ENCODE measurements at places on chromosomes 6 and 20. TPM values are rescaled to one million over a fixed set of nuclear protein-coding genes. Genes with fewer than 3 reads are reported as not detected.

GRCh38 chr6:1224514-1224913 is 87.4 kb upstream of the FOXQ1 start:
- H3K27me3 ChIP-seq = no peaks in the 10 kb centered on the region
- H3K4me1 ChIP-seq = no peaks in the 10 kb centered on the region
- no peaks in the 10 kb centered on the region for H3K36me3 ChIP-seq
- no peak overlapping the region for H3K27ac ChIP-seq
- DNase-seq = no peak

DNA sequence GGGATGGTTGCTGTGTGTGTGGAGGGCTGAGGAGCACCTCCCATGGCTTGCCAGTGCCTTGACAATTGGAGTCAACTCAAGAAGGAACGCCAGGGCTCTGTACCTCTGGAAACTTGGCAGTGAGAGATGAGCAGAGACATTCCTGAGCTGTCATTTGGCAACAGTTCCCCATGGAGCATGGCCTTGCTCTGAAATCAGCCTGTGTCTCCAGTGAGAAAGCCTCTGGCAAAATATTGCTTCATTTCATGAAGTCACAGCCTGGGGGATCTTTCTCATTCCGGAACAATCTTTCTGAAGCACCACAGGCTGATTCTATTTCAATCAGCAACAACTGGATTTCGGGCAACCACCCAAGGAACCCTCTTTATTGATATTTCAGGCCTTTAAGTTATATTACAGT is 52.2 kb upstream of the FNDC1 start:
- no peak overlapping the region for H3K4me3 ChIP-seq
- no peaks in the 10 kb centered on the region for H3K4me1 ChIP-seq
- no peak for DNase-seq

- H3K36me3 ChIP-seq = no peaks in the 10 kb centered on the region
- H3K27ac ChIP-seq = no peak overlapping the region
- no peak overlapping the region for H3K4me3 ChIP-seq
These were observed 618.4 kb downstream of the FRK start for GRCh38 chr6:115442323-115442722.

- no peaks in the 10 kb centered on the region for H3K36me3 ChIP-seq
- H3K27ac ChIP-seq = no peak overlapping the region
- peak; percentile 21 for DNase-seq
These were observed 148.7 kb downstream of the PRL start for GRCh38 chr6:22147921-22148776.

GRCh38 chr6:134817448-134817847 is 132.5 kb downstream of the ALDH8A1 start:
- H3K27ac ChIP-seq = no peak overlapping the region
- H3K36me3 ChIP-seq = no peaks in the 10 kb centered on the region
- H3K4me3 ChIP-seq = no peak overlapping the region
- H3K27me3 ChIP-seq = no peaks in the 10 kb centered on the region
- DNase-seq = no peak

- DNase-seq = no peak
- H3K4me3 ChIP-seq = no peak overlapping the region
- H3K4me1 ChIP-seq = no peaks in the 10 kb centered on the region
- no peaks in the 10 kb centered on the region for H3K27me3 ChIP-seq
- no peak overlapping the region for H3K27ac ChIP-seq
- H3K36me3 ChIP-seq = no peaks in the 10 kb centered on the region
These were observed 273.0 kb upstream of the TAB2 start for GRCh38 chr6:149044528-149044927.

GRCh38 chr6:56739836-56740815 is 97.4 kb upstream of the DST start:
- no peak for DNase-seq
- H3K36me3 ChIP-seq = no peaks in the 10 kb centered on the region
- H3K27me3 ChIP-seq = no peaks in the 10 kb centered on the region

DNA sequence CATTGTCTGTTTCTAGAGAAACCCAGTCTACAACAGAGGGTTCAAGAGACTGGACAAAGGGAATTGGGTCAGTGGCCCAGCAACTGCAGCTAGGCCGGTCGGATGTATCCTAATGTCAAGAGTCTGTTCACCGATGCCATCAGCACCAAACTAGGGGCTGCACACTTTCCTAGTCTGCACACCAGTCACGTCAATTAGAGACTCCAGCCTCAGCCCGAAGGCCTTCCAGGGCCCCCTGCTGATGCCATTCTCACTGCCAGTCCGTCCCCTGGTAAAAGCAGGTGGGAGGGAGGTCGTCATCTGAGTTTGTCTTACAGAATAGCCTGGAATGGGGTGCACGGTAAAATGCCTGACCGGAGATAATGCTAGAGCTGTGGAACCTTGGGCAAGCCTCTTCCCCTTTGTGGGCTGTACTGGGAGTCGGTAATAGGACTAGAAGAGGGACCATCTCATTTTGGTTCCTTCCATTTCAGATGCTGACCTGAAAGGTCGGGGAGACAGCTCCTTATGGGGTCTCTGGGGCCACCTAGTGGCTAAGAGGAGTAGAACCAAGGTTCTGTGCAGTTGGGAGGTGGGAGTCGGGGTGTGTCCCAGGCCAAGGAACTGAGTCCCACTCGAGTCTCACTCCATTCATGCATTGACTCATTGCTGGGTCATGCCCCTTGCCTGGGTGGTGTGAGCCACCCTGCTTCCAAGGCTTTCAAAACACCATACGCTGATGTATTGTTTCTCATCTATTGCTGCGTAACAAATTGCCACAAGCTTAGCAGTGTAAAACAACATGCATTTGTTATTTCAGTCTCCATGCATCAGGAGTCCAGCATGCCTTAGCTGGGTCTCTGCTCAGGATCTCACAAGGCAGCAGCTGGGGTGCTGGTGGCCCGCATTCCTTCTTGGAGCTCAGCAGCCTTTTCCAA is 5.1 kb downstream of the SOX12 start:
- H3K4me3 ChIP-seq = no peak overlapping the region
- no peaks in the 10 kb centered on the region for H3K4me1 ChIP-seq
- H3K27me3 ChIP-seq = no peaks in the 10 kb centered on the region
- DNase-seq = no peak

DNA sequence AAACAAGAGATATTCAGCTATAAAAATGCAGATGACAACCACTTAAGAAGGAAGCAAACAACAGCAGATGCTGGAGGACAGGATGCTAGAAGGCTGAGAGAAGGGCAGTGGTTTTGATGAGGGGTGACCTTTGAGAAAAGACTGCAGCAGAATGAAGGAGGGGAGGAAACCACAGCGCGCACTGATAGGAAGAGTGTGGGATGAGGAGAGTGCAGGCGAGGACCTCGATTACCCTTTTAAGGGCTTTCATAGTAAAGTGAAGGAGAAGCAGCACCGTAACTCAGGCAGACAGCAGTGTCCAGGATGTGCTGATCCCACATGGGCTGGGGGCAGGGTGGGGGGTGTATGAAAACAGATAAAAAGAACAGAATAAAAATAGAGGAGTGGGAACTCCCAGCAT is 19.2 kb downstream of the ZBTB2 start:
- DNase-seq = no peak
- no peaks in the 10 kb centered on the region for H3K4me1 ChIP-seq
- H3K4me3 ChIP-seq = no peak overlapping the region
- no peaks in the 10 kb centered on the region for H3K27me3 ChIP-seq
- H3K36me3 ChIP-seq = peaks cover 10% of the 10 kb centered on the region

- no peaks in the 10 kb centered on the region for H3K4me1 ChIP-seq
- no peaks in the 10 kb centered on the region for H3K36me3 ChIP-seq
- H3K4me3 ChIP-seq = no peak overlapping the region
- no peak overlapping the region for H3K27ac ChIP-seq
These were observed 182.8 kb downstream of the TBXT start for GRCh38 chr6:165984729-165985275.

GRCh38 chr20:5061213-5061612 is 58.5 kb downstream of the PCNA start:
- H3K27me3 ChIP-seq = no peaks in the 10 kb centered on the region
- no peak for DNase-seq
- H3K36me3 ChIP-seq = no peaks in the 10 kb centered on the region
- H3K4me1 ChIP-seq = no peaks in the 10 kb centered on the region
- H3K27ac ChIP-seq = no peak overlapping the region
- no peak overlapping the region for H3K4me3 ChIP-seq

GRCh38 chr6:168299541-168300511 is 19.8 kb downstream of the DACT2 start:
- no peaks in the 10 kb centered on the region for H3K36me3 ChIP-seq
- no peaks in the 10 kb centered on the region for H3K4me1 ChIP-seq
- no peak overlapping the region for H3K27ac ChIP-seq

GRCh38 chr6:8090650-8091049 is 11.7 kb downstream of the EEF1E1 start:
- H3K36me3 ChIP-seq = peaks cover 1% of the 10 kb centered on the region
- no peak for DNase-seq
- no peak overlapping the region for H3K27ac ChIP-seq
- no peaks in the 10 kb centered on the region for H3K4me1 ChIP-seq
- H3K4me3 ChIP-seq = no peak overlapping the region

DNA sequence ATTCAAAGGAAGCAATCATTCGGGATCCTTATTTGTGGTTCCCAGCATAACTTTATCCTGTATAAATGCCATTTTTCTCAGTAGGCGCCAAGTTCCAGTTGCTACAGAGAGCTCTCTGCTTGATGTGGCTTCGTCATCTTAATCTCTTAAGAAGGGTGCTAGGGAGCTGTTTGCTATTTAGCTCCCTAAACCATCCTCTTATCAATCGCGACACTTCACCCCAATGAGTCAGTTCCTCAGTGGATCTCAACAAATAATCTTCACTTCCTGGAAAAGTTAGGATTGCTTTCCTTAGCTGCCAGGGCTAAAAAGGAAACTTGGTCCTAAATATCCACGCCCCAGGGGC is 1.3 kb upstream of the NKAIN2 start:
- H3K36me3 ChIP-seq = no peaks in the 10 kb centered on the region
- no peak overlapping the region for H3K27ac ChIP-seq
- H3K27me3 ChIP-seq = peaks cover 24% of the 10 kb centered on the region
- H3K4me3 ChIP-seq = no peak overlapping the region
- no peak for DNase-seq

DNA sequence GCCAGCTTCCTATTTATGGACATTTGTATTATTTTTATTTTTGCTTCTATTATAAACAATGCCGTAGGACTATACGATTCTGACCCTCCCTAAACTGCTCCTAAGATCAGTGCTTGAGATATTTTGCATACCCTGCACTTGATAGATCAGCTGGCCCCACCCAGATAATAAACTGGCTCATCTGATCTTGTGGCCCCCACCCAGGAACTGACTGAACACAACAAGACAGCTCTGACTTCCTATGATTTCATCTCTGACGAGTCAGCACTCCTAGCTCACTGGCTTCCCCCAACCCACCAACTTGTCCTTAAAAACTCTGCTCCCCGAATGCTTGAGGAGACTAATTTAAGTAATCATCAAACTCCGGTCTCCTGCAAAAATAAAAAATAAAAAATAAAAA is 34.9 kb upstream of the TFAP2A start:
- DNase-seq = no peak
- no peaks in the 10 kb centered on the region for H3K4me1 ChIP-seq
- no peaks in the 10 kb centered on the region for H3K36me3 ChIP-seq
- no peaks in the 10 kb centered on the region for H3K27me3 ChIP-seq
- no peak overlapping the region for H3K27ac ChIP-seq
- no peak overlapping the region for H3K4me3 ChIP-seq

DNA sequence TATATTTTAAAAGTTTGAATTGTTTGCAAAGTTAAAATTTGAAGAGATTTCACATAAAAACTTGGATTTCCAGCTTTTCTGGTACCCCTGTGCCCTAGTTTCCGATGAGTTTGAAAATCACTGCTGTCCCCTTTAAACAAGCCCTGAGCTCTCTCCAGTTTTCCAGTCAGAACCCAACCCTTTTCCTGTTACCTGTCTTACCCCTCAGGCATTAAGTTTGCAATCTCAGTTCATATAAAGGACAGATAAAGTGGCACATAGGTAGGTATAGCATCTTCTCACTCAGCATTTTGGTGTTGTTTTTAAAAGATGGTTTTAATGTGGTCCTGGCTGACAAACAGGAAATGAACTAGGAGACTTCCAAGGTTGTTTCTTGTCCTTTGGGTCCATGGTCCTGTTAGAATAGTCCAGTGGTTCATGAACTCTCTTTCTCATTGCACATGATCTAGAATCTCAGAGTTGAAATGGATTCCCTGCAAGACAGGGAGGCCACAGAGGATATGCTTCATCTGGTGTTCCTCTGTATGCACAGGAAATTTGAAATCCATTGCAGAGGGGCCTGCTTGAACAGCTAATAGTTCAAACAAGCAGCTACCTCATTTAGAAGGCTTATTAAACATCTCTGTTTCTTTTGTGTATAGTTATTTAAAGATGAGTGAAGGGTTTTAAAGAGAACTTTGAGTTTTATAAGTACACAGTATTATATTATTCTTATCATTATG is 82.7 kb downstream of the JAG1 start:
- no peak for DNase-seq
- H3K27ac ChIP-seq = no peak overlapping the region
- no peaks in the 10 kb centered on the region for H3K4me1 ChIP-seq

The GABRR1 gene
- not detected for total RNA-seq

The SEL1L2 gene
- not detected for total RNA-seq

The CLPSL2 gene
- not detected for total RNA-seq

The C20orf141 gene
- total RNA-seq = not detected

The PBOV1 gene
- total RNA-seq = not detected

The CALHM5 gene
- 0.20 TPM for total RNA-seq

The SRMS gene
- total RNA-seq = 0.49 TPM

The ZNF343 gene
- total RNA-seq = 8.5 TPM

The UNC5CL gene
- 4.2 TPM for total RNA-seq

The CCNC gene
- 50.7 TPM for total RNA-seq

The APCDD1L gene
- total RNA-seq = 0.32 TPM
